GM23248 (cell line): ENCODE measurements at places on chromosomes 1 and 21. TPM values are rescaled to one million over a fixed set of nuclear protein-coding genes. Genes with fewer than 3 reads are reported as not detected.

- peaks cover 21% of the 10 kb centered on the region; the same call in 1 of the 2 replicates for H3K27me3 ChIP-seq
- no peak overlapping the region for H3K27ac ChIP-seq
Measured at GRCh38 chr1:48099072-48099773, 102.0 kb upstream of the TRABD2B start.

GRCh38 chr1:44805311-44806024 is 1.7 kb downstream of the DYNLT4 start:
- H3K27ac ChIP-seq: peak overlapping the region; percentile 100
- DNase-seq: no peak
- H3K4me3 ChIP-seq: no peak overlapping the region
- peaks cover 58% of the 10 kb centered on the region for H3K4me1 ChIP-seq

The COL16A1 gene
- 234 and 247 TPM in 2 replicates for total RNA-seq

DNA sequence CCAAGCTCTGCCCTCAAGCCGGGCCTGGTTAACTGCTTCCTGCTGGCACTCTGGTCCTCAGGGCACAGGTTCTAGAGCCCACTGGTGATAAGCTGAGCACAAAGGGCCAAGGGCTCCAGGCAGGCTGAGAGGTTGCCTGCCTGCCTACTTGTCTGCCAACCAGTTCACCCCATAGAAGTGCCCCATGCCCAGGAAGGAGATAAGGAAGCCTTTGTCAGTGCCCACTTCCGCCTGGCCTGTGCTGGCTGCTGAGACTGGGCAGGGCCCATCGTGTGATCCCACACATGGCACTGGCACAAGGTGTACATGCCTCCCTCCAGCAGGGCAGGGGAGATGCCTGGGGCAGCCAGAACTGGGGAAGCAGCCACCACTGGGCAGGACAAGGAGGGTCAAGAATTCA is 24.1 kb downstream of the SLC9A1 start:
- H3K27ac ChIP-seq: no peak overlapping the region
- H3K4me1 ChIP-seq: no peaks in the 10 kb centered on the region
- H3K4me3 ChIP-seq: no peak overlapping the region
- no peaks in the 10 kb centered on the region for H3K36me3 ChIP-seq

DNA sequence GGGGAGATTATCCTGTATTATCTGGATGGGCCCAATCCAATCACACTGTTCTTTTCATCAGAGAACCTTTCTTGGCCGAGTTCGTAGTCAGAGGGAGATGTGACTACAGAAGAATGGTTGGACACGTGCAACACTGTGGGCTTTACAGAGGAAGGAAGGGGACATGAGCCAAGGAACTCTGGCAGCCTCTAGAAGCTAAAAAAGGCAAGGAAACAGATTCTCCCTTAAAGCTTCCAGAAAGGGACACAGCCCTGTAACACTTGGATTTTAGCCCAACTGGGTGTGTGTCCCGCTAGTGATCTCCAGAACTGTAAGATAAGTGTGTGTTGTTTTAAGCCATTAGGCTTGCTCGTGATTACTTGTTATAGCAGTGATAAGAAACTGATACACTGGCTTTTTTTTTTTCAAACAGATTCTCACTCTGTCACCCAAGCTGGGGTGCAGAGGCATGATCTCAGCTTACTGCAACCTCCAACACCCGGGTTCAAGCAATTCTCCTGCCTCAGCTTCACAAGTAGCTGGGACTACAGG is 53.9 kb upstream of the FBXO28 start:
- H3K27me3 ChIP-seq: no peaks in the 10 kb centered on the region
- no peaks in the 10 kb centered on the region for H3K36me3 ChIP-seq
- no peak overlapping the region for H3K27ac ChIP-seq
- no peak overlapping the region for H3K4me3 ChIP-seq
- no peak for DNase-seq

The PLA2G4A gene
- 2.9 and 3.7 TPM in 2 replicates for total RNA-seq

The GOLT1A gene
- not detected in 2 replicates for total RNA-seq

DNA sequence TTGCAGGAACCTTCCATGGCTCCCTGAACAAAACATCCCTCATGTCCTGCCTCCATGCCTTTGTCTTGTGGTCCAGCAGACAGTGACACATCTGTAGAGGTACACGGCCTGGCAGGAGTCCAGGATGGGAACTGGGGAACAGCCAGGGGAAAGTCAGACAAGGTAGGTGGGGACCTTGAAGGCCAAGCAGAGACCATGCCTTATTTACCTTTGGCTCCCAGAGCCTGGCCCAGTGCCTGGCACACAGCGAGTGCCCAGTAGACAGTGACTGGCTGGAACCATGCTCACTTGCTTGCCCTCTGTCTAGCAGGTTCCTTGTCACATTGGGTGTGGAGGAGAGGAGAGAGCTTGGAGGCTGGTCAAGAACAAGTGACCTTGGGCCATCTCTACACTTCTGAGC is 81.0 kb downstream of the BCAR3 start:
- no peak overlapping the region for H3K4me3 ChIP-seq
- no peak overlapping the region for H3K27ac ChIP-seq
- no peak for DNase-seq
- H3K36me3 ChIP-seq: no peaks in the 10 kb centered on the region; the same call in 1 of the 2 replicates
- peaks cover 45% of the 10 kb centered on the region for H3K4me1 ChIP-seq
- no peaks in the 10 kb centered on the region for H3K27me3 ChIP-seq

GRCh38 chr1:172040466-172040865 is 199.2 kb downstream of the DNM3 start:
- H3K4me1 ChIP-seq: peaks cover 12% of the 10 kb centered on the region
- no peaks in the 10 kb centered on the region for H3K36me3 ChIP-seq
- DNase-seq: peak; percentile 67

The CRYBG2 gene
- total RNA-seq: not detected in 2 replicates

DNA sequence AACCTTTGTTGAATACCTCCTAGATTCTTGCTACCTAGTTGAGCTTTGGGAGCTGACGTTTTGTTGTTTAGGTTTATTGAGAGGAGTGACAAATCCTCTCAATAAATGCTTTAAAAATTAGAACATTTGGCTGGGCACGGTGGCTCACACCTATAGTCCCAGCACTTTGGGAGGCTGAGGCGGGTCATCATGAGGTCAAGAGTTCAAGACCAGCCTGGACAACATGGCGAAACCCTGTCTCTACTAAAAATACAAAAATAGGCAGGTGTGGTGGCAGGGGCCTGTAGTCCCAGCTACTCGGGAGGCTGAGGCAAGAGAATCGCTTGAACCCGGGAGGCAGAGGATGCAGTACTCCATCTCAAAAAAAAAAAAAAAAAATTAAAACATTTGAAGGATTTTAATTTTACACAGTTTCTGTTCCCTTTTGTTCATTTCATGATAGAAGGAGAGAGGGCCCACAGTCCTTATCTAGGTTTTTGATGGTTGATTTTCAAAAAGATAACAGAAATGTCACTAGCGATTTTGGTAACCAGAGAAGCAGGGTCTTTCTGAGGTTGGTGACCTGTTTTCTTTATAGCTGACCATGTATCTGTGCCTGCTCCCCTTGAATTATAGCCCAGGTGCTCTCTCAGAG is 44.2 kb upstream of the PIGV start:
- H3K27me3 ChIP-seq: no peaks in the 10 kb centered on the region
- peaks cover 24% of the 10 kb centered on the region for H3K4me1 ChIP-seq
- no peak for DNase-seq
- peak overlapping the region; percentile 76 for H3K27ac ChIP-seq

- H3K36me3 ChIP-seq: peaks cover 12% of the 10 kb centered on the region
- H3K4me3 ChIP-seq: peak overlapping the region; percentile 88
- H3K27ac ChIP-seq: peak overlapping the region; percentile 97
- DNase-seq: peak; percentile 78
Measured at GRCh38 chr21:28885853-28886177, 106.9 kb downstream of the LTN1 start.

DNA sequence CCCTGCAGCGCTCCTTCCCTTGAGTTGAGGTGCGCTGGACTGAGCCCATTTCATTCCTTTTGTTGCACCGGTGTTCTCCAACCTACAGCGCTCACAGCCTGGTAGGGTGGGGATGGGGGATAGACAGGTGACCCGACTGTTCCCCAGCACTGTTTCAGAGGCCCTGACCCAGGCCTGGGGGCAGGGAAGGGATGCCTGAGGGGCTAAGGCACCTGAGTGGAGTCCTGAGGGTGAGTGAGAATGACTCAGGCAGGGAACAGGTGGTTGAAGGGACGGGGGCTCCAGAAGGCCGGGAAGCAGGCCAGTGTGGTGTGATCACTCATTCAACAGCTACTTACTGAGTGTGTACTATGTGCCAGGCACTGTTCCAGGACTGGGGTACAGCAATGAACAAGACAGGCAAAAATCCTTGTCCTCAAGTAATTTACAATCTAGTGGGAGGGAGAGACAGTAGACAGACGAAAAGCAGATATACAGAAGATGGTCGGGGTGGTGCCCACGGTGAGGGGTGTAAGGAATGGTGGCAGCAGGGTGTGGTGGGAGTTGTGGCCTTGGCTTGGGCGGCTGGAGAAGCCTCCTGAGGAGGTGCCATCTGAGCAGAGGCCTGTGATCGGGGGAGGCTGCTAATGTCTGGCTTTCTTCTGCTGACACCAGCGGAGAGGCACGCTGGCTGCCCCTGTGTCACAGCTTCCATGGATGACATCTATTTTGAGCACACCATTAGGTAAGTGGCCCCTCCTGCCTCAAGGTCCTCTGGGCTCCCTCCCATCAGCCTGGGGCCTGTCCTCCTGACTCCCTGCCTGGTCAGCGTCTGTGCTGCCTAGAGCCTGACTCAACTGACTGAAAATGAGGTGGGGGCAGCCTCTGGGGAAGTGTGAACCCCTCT is 37.4 kb downstream of the ACOT11 start:
- DNase-seq: no peak
- H3K4me1 ChIP-seq: 0 out of 2 replicates have a peak, but pooled peaks cover 5% of the 10 kb centered on the region
- H3K36me3 ChIP-seq: no peaks in the 10 kb centered on the region
- no peak overlapping the region for H3K27ac ChIP-seq
- H3K4me3 ChIP-seq: no peak overlapping the region

DNA sequence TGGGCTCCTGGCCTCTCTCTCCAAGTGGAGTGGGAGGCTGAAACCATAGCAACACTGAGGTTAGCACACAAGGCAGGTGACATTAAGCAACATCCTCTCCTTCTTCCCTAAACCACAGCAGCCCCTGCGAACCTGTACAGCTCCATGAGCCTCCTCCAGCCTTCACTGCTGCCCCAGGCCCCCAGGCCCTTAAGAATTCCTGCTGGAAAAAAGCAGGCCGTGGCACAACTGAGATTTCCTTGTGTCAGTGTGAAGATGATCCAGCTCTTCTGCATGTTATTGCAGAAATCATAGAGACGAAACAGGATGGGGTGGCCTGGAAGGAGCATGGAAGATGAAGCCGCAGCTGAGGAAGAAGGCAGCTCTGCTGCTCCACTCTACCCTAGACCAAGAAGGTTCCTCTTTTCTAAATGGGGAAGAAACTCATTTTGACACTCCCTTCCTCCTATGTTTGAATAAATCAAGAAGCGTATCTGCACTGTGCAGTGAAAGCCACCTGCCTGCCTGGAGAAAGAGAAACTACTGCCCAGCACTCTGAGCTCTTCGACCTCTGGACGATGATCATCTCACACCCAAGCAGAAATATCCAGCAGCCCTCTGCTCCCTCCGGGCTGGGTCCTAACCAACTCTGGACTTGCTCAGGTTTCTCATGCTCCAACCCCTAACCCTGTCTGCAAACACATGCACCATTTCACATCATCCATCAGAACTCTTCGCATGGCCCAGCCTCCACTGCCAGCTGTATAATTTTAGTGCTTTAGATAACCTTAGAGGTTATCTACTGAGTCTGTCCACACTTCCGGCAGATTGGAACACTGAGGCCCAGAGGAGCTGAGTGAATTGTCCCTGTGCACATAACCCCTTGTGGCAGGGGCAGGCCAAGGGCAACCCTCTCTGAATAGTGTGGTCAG is 20.7 kb downstream of the SH3BP5L start:
- no peak for DNase-seq
- H3K27ac ChIP-seq: no peak overlapping the region
- H3K36me3 ChIP-seq: no peaks in the 10 kb centered on the region

The DNM3 gene
- total RNA-seq: 0.11 and 2.1 TPM in 2 replicates

The PDZK1 gene
- total RNA-seq: 0.63 and 0.97 TPM in 2 replicates

DNA sequence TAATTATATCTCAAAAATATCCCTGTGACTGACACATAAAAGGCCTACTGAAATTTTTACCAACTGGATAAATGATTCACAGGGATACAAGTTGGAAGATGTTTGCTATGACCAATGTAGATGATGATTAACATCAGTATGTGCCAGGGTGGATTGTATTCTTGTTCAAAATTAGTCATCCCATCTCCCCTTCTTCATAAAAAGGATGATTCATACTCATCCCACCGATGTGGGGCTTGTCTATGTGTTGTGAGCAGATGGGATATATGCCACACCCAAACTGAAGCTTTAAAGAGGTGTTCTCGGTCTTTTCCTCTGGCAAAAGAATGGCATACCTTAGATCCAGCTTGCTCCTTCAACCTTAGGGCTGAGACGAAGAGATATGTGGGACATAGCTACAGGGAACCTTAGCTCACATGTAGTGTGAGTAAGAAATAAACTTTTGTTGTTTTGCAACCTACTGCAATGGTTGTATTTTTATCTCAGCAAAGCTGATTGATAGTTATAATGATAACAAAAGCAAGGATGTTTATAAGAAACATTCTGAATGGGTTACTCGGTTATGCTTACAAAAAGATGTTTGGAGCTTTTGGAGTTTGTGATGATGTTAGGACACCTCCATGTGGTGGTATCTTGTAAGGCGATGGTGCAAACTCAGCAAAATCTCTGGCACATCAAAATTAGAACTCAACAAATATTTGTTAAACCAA is 29.4 kb downstream of the SPATA17 start:
- peaks cover 16% of the 10 kb centered on the region for H3K4me1 ChIP-seq
- H3K4me3 ChIP-seq: peak overlapping the region; percentile 11; the same call in 1 of the 2 replicates
- peak overlapping the region; percentile 64 for H3K27ac ChIP-seq
- DNase-seq: peak; percentile 92
- no peaks in the 10 kb centered on the region for H3K27me3 ChIP-seq

The TTC22 gene
- total RNA-seq: not detected in 2 replicates

DNA sequence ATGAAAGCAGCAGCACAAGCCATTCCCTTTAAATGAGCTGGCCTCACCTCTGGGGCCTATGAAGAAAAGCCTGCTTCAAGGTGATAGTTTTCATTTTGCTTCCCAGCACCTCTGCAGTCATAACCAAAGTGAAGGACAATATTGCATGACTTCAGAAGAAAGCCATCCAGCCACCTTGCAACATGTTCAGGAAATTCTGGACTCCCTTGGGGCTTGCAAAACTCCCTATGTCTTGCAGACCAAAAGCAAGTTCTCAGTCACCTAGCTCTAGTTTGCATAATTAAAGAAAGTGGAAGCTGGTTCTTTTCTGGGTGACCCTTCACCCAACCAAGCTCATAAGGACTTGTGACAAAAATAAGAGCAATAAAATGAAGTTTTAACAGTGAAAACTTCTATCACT is 87.6 kb downstream of the GFI1 start:
- H3K4me1 ChIP-seq: no peaks in the 10 kb centered on the region
- H3K27ac ChIP-seq: no peak overlapping the region
- no peaks in the 10 kb centered on the region for H3K27me3 ChIP-seq
- H3K4me3 ChIP-seq: no peak overlapping the region

The EPHA2 gene
- 20.4 and 21.7 TPM in 2 replicates for total RNA-seq

DNA sequence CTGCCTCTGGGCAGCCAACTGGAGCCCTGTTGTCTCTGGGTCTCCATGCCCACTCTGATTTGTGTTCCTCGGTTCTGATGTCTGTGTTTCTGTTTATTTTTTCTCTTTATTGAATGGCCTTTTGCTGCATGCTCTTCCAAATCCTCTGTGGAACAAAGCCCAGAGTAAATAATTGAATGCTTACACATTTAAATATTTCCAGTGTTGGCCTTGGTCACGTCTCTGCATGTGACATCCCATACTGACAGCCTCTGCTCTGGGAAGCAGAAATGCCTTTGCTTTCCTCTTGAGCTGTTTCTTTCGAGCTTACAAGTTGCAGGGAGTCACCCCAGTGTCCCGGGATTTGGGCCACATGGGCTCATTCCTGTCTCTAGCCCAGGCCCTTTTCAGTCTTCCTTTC is 267.9 kb downstream of the PTPRU start:
- peaks cover 26% of the 10 kb centered on the region for H3K27me3 ChIP-seq
- no peaks in the 10 kb centered on the region for H3K4me1 ChIP-seq
- no peak overlapping the region for H3K4me3 ChIP-seq
- peak; percentile 26 for DNase-seq
- H3K36me3 ChIP-seq: no peaks in the 10 kb centered on the region
- H3K27ac ChIP-seq: no peak overlapping the region
